Stimulated activated CD4-positive, alpha-beta T cell treated with anti-CD3 and anti-CD28 coated beads, TNF-alpha, amount 100 ng/mL, for 24 hours (primary cell): ENCODE measurements at places on chromosomes 7 and 10.

GRCh38 chr10:98617906-98618520, 171.3 kb upstream of the HPS1 start:
- DNase-seq: no peak

DNA sequence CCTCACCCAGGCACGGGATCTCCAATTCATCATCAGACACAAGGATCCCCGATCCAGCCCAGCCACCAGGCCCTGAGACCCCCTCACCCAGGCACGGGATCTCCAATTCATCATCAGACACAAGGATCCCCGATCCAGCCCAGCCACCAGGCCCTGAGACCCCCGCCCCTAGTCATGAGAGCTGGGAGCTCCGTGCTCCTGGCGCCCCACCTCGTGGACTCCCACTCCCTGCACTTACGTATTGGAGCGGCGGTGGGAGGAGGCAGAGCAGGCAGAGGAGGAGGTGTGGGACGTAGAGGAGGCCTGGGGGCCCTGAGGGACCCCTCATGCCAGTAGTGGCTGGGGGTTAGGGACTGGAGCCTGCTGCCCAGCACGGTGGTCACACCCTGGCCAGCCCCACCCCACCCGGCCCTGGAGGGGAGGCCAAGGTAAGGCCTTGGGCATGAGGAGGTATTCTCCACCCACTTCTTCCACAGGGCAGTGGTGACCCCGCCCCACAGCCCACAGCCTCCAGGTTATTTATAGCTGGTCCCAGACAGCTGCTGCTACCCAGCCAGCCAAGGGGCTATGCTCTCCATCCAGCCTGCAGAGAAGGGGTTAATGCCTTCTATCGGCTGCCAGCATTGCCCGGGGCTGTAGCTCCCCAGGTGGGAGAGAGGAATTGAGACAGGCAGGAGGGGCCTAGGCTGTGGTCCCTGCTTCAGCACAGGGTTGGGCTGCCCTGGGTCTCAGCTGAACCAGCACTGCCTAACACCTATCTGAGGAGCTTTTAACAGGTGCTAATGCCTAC, 17.6 kb upstream of the CRHR2 start:
- no peak for DNase-seq

GRCh38 chr7:156964971-156965370, 15.5 kb downstream of the NOM1 start:
- no peak for DNase-seq

- no peak for DNase-seq
Observed at GRCh38 chr10:89869180-89869579, 167.8 kb downstream of the KIF20B start.

DNA sequence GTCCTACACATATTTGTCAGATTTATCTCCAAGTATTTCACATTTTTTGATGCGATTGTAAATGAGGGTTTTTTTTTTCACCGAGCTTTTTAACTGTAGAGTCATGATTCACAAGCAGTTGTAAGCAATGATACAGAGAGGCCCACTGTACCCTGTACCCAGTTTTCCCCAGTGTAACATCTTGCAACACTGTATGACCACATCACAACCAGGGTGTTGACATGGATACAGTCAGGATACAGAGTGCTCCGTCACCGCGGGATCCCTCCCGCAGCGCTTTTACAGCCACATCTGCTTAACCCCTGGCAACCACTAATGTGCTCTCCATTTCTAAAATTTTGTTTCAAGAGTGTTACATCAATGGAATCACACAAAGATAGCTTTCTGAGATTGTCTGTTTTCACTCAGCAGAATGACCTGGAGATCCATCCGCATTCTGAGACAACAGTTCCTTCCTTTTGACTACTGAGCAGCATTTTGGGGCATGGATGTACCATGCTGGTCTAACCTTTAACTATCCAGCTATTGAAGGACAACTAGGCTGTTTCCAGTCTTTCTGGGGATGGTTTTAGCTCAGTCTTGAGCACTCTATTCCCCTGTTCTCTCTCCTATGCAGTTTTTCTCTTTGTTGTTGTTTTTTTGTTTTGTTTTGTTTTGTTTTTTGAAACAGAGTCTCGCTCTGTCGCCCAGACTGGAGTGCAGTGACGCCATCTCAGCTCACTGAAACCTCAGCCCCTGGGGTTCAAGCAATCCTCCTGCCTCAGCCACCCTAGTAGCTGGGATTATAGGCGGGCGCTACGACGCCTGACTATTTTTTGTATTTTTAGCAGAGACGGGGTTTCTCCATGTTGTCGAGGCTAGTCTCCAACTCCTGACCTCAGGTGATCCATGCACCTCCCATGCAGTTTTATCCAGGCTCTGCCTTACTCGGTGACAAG, 25.9 kb downstream of the GPRIN2 start:
- DNase-seq: no peak

GRCh38 chr10:113004069-113004618, 54.1 kb downstream of the TCF7L2 start:
- no peak for DNase-seq

DNA sequence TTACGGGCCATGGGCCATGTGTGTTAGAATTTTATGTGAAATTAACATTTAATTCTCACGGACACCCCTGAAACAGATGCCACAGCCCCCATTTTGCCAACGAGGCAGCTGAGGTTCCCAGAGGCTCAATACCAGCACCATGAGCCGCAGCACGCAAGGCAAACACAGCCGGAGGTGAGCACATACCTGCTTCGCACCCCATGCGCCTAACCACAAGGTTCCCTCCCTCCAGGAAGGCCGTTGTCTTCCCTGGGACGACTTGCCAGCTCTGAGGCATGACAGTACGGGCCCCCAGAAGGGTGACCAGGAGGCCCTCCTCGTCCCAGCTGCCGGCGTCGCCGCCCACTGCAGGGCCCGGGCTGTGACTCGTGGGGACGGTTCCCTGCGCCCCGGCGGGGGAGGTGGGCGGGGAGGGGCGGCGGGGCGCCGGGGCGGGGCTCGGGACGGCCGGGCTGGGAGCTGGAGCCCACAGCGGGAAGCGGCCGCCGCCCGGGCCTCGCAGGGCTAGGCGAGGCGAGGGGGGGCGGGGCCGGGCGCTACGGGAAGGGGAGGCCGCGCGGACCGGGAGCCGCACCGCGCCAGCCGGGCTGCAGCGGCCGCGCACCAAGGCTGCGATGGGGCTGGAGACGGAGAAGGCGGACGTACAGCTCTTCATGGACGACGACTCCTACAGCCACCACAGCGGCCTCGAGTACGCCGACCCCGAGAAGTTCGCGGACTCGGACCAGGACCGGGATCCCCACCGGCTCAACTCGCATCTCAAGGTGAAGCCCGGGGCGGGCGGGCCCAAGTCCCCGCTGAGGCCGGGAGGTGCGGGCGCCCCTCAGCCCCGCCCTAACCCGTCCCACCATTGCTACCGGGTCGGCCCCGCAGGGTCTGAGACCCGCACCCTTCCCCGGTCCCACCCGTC, at the start of gene CAV2:
Gene CAV2 (plus strand): TSS at position 571 of the 910 bp plus-strand sequence. CDS start 44 bp downstream, at position 615.
- DNase-seq: no peak

DNA sequence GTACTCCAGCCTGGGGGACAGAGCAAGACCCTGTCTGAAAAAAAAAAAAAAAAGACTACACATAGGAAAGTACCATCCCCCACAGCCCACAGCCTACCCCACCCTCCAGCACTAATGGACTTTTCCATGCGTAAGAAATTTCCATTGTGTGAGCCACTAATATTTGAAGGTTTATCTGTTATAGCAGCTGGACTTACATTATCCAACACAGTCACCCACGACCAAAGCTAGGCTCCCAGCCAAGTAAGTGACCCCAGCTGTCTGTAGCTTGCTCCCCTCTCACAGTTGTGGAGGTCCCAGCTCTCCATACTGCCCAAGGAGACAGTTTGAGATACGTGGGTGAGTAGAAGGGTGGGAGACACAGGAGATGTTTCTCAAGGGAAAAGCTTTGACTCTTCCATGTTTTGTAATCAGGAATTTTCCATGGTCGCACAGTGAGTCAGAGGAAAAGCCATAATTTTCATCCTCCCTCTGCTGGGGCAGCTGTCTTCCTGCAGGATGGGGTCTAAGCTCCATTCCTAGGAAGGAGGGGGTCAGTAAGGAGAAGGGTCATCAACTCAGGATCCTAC, 57.4 kb downstream of the CAV1 start:
- no peak for DNase-seq

DNA sequence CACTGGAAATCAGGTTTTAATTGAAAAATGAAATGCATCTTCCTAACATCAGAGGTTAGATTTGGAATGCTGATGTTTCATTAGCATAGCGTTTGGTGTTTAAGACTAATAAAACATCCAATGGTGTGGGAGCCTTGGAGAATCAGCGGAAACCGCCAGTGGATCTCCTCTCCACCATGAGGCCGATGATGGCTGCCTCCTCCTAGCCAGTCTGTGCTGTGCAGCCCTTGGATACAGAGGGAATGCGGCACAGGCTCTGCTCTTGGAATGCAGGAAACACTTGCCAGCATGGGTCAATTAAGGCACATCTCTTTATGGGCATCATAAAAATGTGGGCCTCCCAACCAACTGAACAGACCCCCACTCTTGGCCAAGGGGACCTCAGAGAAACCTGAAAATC, 259.9 kb downstream of the GLRX3 start:
- no peak for DNase-seq

DNA sequence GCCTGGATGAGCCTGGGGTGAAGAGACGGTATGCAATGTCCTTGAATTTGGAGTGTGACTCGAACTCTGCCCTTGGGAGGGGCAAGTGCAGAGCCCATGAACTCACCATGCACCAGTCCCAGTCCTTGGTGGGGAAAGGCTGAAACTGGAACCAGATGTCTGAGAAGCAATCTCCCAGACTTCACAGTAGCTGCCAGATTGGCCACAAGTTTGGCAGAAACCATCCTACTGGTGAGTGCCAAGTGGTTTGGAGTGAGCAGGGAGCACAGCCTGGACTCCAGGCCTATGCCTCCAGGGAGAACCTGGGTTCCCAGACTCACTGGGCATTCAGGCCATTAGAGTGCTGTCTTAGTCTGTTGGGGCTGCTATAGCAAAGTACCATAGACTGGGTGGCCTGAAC, 99.6 kb upstream of the LYZL1 start:
- DNase-seq: no peak

GRCh38 chr7:36711256-36711655, 13.0 kb downstream of the AOAH start:
- no peak for DNase-seq

DNA sequence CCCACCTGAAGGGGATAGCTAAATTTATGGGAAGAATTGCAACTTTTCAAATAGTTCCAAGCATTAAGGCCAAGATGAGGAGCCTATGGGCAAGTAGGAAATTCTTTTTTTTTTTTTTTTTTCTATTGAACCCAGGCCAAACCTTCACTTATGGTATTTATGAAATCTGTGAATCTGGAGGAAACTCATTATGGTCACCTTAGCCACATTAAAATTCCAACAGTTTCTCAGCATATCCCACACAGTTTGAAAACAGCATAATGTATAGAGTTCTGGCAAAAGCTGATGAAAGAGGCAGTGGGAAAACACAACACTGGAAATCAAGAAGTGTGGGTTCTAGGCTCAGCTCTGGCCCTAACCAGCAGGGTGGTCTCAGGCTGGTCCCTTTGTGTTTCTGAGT, 236.9 kb downstream of the PTEN start:
- DNase-seq: no peak
